Activated CD8-positive, alpha-beta T cell treated with anti-CD3 and anti-CD28 coated beads for 36 hours (primary cell): ENCODE measurements at places on chromosomes 7 and 10.

GRCh38 chr7:27172823-27173510, 1.2 kb downstream of the HOXA10 start:
- H3K36me3 ChIP-seq: no peaks in the 10 kb centered on the region
- peaks cover 20% of the 10 kb centered on the region for H3K4me1 ChIP-seq
- peaks cover 72% of the 10 kb centered on the region for H3K27me3 ChIP-seq
- no peak for DNase-seq

GRCh38 chr7:33701189-33701740, 204.1 kb upstream of the BMPER start:
- no peaks in the 10 kb centered on the region for H3K27me3 ChIP-seq
- H3K4me3 ChIP-seq: no peak overlapping the region
- H3K27ac ChIP-seq: no peak overlapping the region
- H3K36me3 ChIP-seq: peaks cover 17% of the 10 kb centered on the region
- no peak for DNase-seq

DNA sequence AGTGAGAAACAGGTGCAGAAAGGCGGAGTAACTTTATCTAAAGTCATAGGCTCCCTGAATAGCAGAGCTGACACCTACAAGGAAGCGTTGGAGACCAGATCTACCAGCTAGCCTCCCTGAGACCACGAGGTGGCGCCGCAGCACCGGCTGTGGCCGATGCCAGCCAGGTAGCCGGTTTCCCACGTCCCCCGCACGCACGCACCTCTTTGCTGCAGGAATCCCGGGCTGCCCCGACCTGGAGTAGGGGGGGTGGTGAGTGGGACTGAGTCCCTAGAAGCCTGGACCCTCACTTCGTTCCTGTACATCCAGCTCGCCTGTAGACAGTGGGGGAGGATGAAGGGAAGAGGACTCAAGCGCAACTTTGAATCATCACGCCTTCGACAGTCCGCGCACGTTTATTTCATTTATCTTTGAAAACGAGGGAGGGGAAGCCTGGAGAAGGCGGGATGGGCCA, 3.7 kb downstream of the ELOVL3 start:
- peak overlapping the region; percentile 70 for H3K4me3 ChIP-seq
- peaks cover 16% of the 10 kb centered on the region for H3K4me1 ChIP-seq
- H3K36me3 ChIP-seq: no peaks in the 10 kb centered on the region
- H3K27ac ChIP-seq: no peak overlapping the region
- peak; percentile 92 for DNase-seq

- DNase-seq: no peak
- no peak overlapping the region for H3K4me3 ChIP-seq
- no peak overlapping the region for H3K27ac ChIP-seq
- H3K4me1 ChIP-seq: no peaks in the 10 kb centered on the region
- H3K27me3 ChIP-seq: no peaks in the 10 kb centered on the region
- no peaks in the 10 kb centered on the region for H3K36me3 ChIP-seq
Measured at GRCh38 chr7:154569916-154570315, 433.0 kb downstream of the PAXIP1 start.

- H3K27me3 ChIP-seq: peaks cover 6% of the 10 kb centered on the region
- DNase-seq: no peak
- no peak overlapping the region for H3K4me3 ChIP-seq
- no peaks in the 10 kb centered on the region for H3K36me3 ChIP-seq
- H3K27ac ChIP-seq: no peak overlapping the region
- no peaks in the 10 kb centered on the region for H3K4me1 ChIP-seq
Measured at GRCh38 chr10:127939786-127940330, 33.0 kb downstream of the PTPRE start.

- DNase-seq: no peak
- no peak overlapping the region for H3K4me3 ChIP-seq
- H3K27me3 ChIP-seq: no peaks in the 10 kb centered on the region
- H3K27ac ChIP-seq: no peak overlapping the region
- no peaks in the 10 kb centered on the region for H3K36me3 ChIP-seq
Measured at GRCh38 chr7:51376420-51377092, 59.9 kb upstream of the COBL start.

DNA sequence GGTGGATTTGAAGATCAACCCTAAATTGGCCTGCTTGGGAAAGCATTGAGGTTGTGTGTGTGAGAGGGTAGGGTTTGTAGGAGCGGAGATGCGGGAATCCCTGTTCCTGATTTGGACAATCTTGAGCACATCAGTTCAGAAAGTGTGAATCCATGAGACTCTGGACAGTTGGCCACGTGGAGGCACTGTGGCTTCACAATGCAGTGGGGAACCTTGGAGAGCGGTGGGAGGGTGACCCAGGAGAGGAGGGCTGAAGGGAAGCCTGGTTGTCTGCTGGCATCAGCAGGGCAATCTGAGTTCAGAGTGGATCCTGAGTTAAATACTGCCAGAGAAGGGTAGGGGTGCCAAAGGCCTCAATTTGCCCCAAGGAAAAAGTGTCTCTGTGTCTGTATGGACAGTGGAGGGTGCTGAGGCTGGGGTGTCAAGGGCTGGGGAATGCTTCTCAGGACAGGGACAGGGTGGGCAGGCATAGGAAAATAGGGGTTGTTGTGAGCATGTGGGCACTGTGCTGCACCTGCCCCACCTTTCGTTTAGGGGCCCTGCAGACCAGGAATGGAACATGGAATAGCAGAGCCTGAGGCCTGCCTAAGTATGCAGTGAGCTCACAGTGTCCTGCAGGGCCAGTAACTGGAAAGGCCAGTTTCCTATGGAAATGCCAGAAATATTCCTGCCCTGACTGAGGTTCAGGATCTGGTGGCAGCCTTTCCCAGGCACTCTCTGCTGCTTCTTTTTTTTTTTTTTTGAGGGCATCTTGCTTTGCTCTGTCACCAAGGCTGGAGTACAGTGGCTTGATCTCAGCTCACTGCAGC, 162.9 kb upstream of the PRSS58 start:
- peak; percentile 13 for DNase-seq
- H3K27ac ChIP-seq: no peak overlapping the region
- H3K36me3 ChIP-seq: no peaks in the 10 kb centered on the region

DNA sequence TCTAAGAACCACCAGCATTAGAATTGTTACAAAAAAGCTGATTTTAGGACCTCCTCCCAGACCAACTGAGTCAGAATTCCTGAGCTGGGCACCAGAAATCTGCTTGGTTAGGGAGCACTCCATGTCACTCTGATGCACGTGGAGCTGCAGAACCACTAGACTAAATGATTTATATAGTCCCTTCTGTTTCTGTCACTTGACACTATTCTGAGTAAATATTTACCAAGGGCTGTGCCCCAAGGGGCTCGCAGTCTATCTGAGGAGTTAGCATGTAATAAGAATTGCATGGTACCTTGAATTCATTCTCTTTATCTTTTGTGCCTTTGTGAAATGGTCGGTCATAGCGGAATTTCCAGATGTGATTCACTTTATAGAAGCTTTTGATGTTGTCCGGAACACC, 196.0 kb upstream of the IMMP2L start:
- H3K4me3 ChIP-seq: no peak overlapping the region
- no peak overlapping the region for H3K27ac ChIP-seq
- H3K36me3 ChIP-seq: no peaks in the 10 kb centered on the region
- H3K4me1 ChIP-seq: no peaks in the 10 kb centered on the region
- peaks cover 2% of the 10 kb centered on the region for H3K27me3 ChIP-seq

- H3K27me3 ChIP-seq: no peaks in the 10 kb centered on the region
- peaks cover 8% of the 10 kb centered on the region for H3K4me1 ChIP-seq
- no peaks in the 10 kb centered on the region for H3K36me3 ChIP-seq
- no peak overlapping the region for H3K4me3 ChIP-seq
- peak overlapping the region; percentile 4 for H3K27ac ChIP-seq
Measured at GRCh38 chr7:65798111-65799075, 74.5 kb upstream of the VKORC1L1 start.

DNA sequence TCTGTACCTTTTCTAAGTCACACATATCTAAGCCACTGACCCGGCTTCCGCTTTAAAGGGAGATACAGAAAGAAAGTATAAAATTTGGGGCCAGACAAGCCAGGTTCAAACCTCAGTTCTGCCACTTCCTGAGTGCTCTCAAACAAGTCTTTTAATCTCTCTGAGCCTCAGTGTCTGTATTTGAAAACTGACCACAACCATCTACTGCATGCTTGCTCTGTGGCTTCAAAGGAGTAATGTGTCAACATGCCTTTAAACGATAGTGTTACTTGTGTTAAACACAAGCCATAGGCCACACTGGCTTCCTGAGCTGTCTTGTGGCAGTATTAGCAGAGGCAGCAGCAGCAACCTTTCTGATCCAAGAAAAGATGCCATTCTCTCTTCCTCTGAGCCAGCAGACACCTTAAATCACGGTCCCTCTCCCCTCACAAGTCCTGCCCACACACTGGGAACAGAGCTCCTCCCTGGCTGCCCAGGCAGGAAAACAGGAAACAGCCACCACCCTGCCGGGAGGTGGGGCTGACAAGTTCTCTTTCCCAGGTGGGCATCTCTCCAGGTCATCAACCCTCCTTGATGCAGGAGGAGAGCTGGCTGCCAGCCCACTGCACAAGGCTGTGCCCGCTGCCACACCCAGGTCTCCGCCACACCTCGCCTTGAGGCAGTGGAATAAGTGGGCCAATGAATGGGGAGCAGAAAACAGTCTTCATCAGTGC, 10.7 kb downstream of the HIP1 start:
- no peaks in the 10 kb centered on the region for H3K27me3 ChIP-seq
- peak overlapping the region; percentile 66 for H3K27ac ChIP-seq
- H3K4me1 ChIP-seq: peaks cover 18% of the 10 kb centered on the region
- DNase-seq: peak; percentile 53
- H3K4me3 ChIP-seq: no peak overlapping the region

GRCh38 chr7:94253686-94254085, 141.0 kb upstream of the COL1A2 start:
- no peak overlapping the region for H3K27ac ChIP-seq
- no peak overlapping the region for H3K4me3 ChIP-seq
- no peaks in the 10 kb centered on the region for H3K4me1 ChIP-seq
- H3K27me3 ChIP-seq: peaks cover 2% of the 10 kb centered on the region

GRCh38 chr10:81179805-81180452, 642.2 kb downstream of the SH2D4B start:
- DNase-seq: no peak
- no peak overlapping the region for H3K4me3 ChIP-seq
- H3K4me1 ChIP-seq: no peaks in the 10 kb centered on the region
- H3K27ac ChIP-seq: no peak overlapping the region
- H3K27me3 ChIP-seq: no peaks in the 10 kb centered on the region

- H3K4me3 ChIP-seq: no peak overlapping the region
- no peak for DNase-seq
- no peak overlapping the region for H3K27ac ChIP-seq
- H3K4me1 ChIP-seq: no peaks in the 10 kb centered on the region
- H3K27me3 ChIP-seq: no peaks in the 10 kb centered on the region
- no peaks in the 10 kb centered on the region for H3K36me3 ChIP-seq
Measured at GRCh38 chr7:40761762-40762560, 627.2 kb downstream of the SUGCT start.

DNA sequence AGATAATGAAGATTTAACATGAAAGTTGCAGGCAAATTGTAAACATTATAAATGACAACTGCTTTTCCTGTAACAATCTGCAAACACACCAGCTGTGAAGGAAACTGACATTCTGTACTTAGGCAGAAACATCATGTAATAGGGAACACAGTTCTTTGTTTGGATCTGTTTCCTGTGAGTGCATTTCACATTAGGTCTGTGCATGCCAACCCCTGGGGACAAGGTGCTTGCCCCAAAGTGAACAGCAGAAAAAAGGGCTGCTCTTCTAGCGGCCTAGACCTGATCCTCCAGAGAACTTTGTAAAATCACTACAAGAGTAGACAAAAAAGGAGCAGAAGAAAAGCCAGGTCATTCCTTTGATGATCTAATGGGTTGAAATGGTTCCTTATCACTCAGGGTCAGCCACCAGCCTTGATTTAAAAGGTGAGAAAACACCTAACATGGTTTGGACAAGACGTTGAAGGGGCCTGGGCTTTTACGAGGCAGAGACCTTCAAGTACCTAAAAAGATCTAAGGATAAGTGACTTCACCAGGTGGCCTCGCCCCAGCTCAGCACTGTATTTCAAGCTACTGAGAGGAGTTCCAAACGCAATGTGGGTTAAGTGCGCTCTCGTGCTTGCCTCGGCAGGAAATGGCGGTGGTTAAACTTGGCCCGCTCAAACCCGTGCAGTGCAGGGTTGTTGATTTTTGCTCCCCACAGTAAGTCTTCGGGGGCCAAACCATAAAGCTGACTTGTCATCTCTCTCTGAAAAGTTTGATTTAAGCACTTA, 249.7 kb downstream of the CREB5 start:
- H3K4me3 ChIP-seq: no peak overlapping the region
- H3K36me3 ChIP-seq: peaks cover 9% of the 10 kb centered on the region
- peaks cover 1% of the 10 kb centered on the region for H3K27me3 ChIP-seq

GRCh38 chr7:113113912-113114311, 4.4 kb downstream of the SMIM30 start:
- H3K4me3 ChIP-seq: no peak overlapping the region
- H3K27ac ChIP-seq: no peak overlapping the region
- peaks cover 27% of the 10 kb centered on the region for H3K36me3 ChIP-seq

DNA sequence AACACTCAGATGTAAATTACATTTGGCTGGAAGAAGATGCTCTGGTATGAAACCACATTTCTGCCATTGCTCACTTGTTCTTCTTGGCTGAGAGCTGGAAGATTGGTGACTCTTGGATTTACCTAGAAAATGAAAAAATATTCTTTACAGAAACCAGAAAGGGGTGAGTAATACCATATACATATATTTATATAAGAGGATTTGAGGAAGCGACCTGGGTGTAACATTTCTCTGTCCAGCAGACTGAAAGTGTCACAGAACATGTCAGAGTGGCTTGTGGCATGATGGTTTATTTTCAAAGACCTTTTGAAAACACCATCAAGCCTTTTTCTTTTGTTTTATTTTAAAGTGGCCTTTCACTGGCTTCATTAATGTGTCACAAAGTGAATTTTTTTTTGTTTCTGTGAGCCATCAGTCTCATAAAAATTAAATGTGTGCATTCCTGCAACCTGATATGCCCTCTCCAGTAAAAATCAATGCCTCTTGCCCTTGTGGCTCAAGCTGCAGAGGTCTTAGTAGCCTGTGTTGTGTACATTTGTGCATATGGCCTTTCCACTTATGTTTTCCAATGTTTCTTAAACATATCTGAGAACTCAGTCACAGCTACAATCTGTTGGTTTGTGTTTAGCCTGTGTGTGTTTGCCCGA, 23.5 kb downstream of the CREB5 start:
- H3K36me3 ChIP-seq: no peaks in the 10 kb centered on the region
- peaks cover 16% of the 10 kb centered on the region for H3K27me3 ChIP-seq
- no peak overlapping the region for H3K4me3 ChIP-seq
- DNase-seq: no peak
- no peak overlapping the region for H3K27ac ChIP-seq

DNA sequence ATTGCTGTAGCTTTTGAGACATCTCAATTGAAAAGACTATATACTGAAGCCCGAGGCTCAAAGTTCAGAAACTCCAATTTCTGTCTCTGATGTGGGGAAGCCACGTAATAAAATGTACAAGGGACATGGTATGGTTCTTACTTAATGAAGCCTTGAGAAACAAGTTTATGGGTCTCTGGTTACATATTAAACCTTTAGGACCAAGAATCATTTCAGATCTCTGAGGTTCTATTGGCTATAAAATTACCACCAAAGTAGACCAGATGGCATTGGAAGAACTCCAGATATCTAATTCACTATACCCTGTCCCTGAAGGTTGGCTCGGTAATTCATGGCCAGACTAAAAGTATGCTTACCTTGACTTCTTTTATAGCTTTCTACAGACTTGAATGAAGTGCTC, 23.7 kb downstream of the STAMBPL1 start:
- H3K27me3 ChIP-seq: no peaks in the 10 kb centered on the region
- peaks cover 65% of the 10 kb centered on the region for H3K36me3 ChIP-seq
- H3K4me3 ChIP-seq: no peak overlapping the region
